ENCODE measurements at places on chromosomes 12 and 14.

DNA sequence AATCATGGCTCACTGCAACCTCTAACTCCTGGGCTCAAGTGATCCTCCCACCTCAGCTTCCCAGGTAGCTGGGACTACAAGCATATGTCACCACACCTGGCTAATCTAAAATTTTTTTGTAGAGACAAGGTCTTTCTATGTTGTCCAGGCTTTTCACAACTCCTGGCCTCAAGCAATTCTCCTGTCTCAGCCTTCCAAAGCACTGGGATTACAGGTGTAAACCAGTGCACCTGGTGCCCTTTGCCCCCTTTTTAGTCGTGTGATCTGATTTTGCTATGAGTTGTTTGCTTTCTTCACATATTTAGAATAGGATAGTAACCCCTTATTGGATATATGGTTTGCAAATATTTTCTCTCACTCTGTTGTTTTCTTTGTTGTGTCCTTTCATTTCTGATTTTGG lies 1.7 kb upstream of the RAD52 start:
- no peak for DNase-seq

DNA sequence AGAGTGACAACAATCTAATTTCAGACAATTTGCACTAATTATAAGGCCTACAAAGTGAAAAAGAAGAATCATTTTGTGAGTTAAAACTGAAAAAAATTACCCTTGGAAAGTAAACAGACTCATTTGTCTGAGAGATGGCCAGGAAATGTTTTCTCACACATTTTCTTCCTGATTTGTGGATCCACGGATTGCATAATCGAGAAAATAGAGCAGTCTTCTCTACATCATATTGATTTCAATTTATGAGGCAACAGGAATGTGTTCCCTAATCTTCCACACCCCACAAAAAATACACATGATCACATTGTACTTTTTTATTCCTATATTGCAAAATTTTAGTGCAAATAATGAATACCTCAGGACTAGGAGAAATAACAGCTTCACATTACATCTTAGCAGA lies 160.8 kb downstream of the CCER1 start:
- no peak for DNase-seq

DNA sequence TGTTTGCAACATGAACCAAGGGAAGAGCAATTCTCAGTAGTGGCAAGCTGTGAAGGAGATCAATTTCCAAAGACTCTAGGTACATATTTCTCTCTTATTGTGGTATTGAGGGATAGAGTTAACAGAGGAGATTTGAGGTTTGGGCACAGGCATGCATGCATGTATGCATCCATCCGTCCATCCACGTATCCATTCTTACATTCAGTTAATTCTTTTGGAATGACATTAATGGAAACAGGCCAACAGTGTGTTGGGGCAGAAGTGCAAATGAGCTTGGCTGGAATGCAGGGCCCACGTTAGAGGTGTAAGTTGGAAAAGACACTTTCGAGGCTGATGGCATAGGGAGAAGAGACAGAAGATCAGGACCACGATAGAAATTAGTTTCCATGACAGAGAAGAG lies 216.9 kb upstream of the PELI2 start:
- DNase-seq: no peak

- no peak for DNase-seq
Measured at GRCh38 chr12:12449533-12450025, 92.7 kb downstream of the BORCS5 start.

DNA sequence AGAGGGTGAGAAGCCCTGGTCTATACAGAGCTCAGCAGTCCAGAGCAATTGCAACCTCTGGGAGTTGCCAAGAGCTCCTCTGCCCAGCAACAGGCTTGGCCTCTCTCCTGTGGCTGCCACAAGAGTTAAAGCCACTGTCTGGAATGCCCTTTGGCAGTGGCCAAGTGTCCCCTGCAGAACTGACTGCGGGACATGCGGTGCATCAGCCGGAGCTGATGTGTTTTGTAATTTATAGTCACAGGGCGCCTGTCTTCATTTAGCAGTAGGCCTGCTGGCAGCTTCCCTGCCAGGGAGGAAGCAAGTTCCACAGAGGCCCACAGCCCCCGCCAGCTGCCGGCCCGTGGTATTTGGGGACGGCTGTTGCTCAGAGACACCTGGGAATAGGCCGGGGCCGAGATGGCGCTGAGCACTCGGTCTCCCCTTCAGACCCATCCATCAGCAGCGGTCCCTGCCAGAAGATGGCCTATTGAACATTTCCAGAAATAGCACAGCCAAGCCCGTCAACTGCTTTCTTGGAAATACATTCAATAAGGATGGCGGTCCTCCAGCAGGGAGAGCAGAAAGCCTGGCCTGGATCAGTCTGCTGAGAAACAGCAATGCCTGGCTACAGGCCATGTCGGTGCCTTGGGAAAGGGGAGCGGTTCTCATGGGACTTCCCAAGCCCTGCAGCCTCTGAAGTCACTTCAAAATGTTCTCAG lies 217.4 kb downstream of the CRADD start:
- no peak for DNase-seq
